KBM-7 (cell line): ENCODE measurements at places on chromosomes 11 and 22.

GRCh38 chr11:118628432-118628831, 21.0 kb downstream of the PHLDB1 start:
- no peak for DNase-seq

DNA sequence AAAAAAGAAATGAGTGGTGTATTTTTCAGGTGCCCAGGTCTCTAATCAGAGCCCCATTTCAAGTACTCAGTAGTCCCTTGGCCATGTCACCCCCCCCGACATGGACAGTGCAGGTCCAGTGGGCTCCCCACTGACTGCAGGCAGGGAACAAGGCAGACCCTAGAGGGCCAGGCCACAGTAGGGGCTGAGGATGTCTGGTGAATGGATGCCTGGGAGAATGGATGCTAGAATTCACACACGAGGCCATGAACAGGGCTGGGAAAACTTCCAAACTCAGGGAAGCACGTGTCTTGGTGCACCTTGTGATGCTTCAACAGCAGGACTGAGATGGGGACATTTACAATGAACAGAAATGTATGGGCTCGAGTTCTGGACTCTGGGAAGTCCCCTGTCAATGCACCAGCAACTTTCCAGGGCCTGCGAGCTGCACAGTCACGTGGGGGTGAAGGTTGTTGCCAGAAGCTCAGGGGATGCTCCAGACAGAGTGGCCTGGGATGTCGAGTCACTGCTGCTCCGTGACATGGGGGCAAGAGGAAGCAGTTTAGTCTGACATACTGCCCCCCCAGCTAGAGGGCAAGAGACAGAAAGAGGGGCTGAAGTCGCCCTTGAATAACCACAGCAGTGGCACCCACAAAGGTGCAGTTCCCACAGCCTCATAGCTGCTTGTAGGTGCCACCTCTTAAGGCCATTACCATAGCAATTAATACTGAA, 3.1 kb downstream of the APOBEC3G start:
- no peak for DNase-seq

- DNase-seq, result no peak
Observed at GRCh38 chr11:27120211-27120610, 79.6 kb downstream of the BBOX1 start.

- peak; percentile 40 for DNase-seq
Observed at GRCh38 chr11:129846508-129847335, 31.1 kb downstream of the TMEM45B start.

DNA sequence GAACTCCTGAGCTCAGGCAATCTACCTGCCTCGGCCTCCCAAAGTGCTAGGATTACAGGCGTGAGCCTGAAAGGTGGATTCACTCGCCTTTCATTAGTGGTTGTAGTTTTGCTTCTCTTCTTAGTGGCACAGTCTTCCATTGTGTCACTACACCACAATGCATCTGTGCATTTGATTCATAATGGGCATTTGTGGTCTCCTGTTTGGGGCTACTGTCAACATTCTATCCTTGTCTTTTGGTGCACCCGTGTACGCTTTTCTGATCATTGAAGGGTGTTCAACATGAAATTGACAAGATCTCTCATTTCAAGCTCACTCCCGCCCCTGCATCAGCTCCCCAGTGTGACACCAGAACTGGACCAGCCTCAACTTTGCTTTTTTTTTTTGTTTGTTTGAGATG, 2.0 kb upstream of the SYT12 start:
- DNase-seq, result no peak

- no peak for DNase-seq
Observed at GRCh38 chr11:128550261-128550821, 37.0 kb downstream of the ETS1 start.

- no peak for DNase-seq
Observed at GRCh38 chr22:49228431-49229037, 599.1 kb downstream of the BRD1 start.

DNA sequence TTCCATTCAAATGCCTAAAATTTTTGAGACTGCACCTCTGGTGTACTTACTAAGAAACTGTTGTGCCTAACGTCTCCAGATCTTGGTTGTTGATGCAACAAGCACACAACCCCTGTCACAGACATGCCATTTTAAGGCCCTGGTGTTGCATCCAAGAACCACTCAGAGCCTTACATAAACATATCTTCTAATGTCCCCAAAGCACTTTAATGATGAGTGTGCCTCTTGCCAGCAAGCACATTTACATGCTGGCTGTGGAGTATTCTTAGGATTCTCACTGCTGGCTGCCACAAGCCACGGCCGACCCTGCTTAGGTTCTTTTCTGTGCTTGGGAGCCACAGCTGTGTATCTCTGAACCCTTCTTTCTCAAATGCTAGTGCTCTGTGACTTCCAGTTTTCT, 201.4 kb downstream of the ADAMTS15 start:
- no peak for DNase-seq

- no peak for DNase-seq
Observed at GRCh38 chr11:62133328-62134065, 9.7 kb downstream of the INCENP start.

DNA sequence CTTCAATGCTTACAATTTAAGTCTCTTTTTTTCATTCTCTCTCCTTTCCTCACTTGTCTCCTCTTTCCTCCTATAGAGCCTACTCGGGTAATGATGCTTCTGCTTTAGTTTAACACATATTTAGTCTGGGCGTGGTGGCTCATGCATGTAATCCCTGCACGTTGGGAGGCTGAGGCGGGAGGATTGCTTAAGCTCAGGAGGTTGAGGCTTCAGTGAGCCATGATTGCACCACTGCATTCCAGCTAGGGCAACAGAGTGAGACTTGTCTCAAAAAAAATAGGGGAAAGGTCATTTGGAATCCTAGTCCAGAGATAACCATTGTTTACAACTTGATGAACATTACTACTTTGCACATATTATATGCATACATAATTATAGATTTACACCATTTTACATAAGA, 1.4 kb upstream of the CCT8L2 start:
- no peak for DNase-seq

- DNase-seq, result no peak
Observed at GRCh38 chr11:64102005-64102738, 63.7 kb downstream of the MACROD1 start.

GRCh38 chr22:45105281-45105702, 58.4 kb upstream of the NUP50 start:
- DNase-seq, result no peak

GRCh38 chr22:39300186-39300830, 19.1 kb downstream of the RPL3 start:
- peak; percentile 77 for DNase-seq

DNA sequence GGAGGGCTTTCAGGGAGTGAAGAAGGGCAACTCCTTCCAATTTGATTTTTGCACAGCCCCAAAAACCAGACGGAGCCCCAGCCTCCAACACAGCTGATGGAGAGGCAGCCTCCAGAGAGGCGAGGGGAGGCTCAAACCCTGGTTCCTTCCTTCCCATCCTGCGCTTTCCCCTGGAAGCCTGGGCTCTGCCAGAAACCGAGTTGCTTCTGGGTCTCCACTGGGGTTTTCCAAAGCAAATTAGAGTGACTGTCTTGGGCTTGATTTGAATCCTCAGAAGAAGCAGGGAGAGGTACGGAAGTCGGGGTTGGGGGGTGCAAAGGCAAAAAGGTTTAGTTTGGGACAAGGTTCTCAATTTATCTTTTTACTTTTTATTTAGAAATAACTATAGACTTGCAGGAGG, 129.2 kb downstream of the MPPED1 start:
- DNase-seq, result no peak

- no peak for DNase-seq
Observed at GRCh38 chr22:23070418-23071229, at the start of gene GNAZ. Gene GNAZ, plus strand, starts transcription at chr22:23070519. Its CDS starts 25,177 bp downstream, at chr22:23095696.

GRCh38 chr22:18068381-18068988, 9.3 kb upstream of the PEX26 start:
- DNase-seq, result no peak

GRCh38 chr11:31114442-31114841, 255.1 kb downstream of the DCDC1 start:
- DNase-seq, result no peak

- no peak for DNase-seq
Observed at GRCh38 chr11:47324520-47324919, 28.0 kb downstream of the MYBPC3 start.

- no peak for DNase-seq
Observed at GRCh38 chr11:112656772-112657428, 304.3 kb upstream of the NCAM1 start.

- no peak for DNase-seq
Observed at GRCh38 chr11:100273066-100273815, 413.8 kb upstream of the ARHGAP42 start.

DNA sequence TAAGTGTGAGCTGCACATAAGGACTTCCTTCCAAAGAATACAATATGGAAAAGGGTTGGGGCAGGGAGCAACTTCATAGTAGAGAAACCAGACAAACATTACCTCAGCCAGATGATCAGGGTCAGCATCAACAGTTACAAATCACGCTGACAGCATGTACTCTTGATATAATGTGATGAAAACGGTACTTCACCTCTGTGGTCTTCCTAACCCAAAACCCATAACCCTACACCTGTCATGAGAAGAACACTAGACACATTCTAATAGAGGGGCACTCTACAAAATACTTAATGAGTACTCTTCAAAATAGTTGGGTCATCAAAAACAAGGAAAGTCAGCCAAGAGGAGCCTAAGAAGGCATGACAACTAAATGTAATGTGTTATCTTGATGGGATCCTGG, 43.9 kb downstream of the RRAS2 start:
- DNase-seq, result no peak

GRCh38 chr11:69204941-69205742, 49.4 kb downstream of the SMIM38 start:
- DNase-seq, result no peak

DNA sequence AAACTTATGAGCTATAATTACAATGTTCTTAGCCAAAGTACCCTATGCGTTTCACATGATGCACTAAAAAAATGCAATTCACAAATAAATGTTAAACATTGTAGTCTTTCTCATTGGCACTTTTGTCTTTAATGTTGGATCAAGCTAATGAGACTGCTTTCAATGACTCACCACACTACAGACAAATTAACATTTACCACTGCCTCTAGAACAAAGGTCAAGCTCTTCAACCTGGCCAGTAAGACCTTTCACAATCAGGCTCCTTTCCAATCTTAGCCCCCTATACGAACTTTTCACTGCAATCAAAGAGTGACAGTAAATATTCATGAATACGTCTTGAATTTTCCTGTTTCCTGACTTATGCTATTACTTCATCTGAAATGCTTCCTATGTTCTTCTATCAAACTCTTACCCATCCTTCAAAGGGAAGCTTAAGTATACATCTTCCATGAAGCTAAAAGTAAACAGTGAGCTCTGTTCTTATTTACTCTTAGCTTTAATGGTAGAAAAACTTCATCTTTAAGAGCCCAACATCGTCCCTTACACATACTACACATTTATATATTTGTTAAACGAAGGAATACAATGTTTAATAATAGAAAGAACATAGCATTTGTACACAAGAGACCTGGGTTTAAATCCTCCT, 326.6 kb upstream of the PITPNB start:
- DNase-seq, result no peak

GRCh38 chr11:31874631-31875191, 63.6 kb upstream of the PAX6 start:
- DNase-seq, result no peak

DNA sequence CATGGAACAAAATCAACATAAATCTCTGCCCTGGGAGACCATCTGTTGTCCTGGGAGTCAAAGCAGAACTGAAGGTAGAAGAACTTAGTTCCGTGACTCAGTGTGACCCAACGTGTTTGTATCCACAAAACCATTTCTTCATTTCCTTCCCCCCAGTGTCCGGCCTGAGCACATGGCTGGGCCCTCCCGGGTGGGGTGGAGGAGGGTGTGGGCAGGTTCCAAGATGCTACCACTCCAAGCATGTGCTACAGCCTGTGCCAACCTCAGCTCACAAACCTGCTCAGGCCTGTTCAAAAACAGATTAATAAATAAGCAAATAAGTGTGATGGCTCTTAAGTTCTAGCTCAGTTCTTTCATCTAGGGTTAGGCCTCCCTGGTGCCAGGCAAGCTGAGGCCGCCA, 55.3 kb downstream of the SHANK2 start:
- no peak for DNase-seq

GRCh38 chr22:38419121-38419857, 35.7 kb downstream of the KCNJ4 start:
- DNase-seq, result no peak

GRCh38 chr11:17145972-17146371, 61.8 kb downstream of the PIK3C2A start:
- no peak for DNase-seq

GRCh38 chr11:86291466-86292262, 10.4 kb upstream of the HIKESHI start:
- DNase-seq, result peak; percentile 67

DNA sequence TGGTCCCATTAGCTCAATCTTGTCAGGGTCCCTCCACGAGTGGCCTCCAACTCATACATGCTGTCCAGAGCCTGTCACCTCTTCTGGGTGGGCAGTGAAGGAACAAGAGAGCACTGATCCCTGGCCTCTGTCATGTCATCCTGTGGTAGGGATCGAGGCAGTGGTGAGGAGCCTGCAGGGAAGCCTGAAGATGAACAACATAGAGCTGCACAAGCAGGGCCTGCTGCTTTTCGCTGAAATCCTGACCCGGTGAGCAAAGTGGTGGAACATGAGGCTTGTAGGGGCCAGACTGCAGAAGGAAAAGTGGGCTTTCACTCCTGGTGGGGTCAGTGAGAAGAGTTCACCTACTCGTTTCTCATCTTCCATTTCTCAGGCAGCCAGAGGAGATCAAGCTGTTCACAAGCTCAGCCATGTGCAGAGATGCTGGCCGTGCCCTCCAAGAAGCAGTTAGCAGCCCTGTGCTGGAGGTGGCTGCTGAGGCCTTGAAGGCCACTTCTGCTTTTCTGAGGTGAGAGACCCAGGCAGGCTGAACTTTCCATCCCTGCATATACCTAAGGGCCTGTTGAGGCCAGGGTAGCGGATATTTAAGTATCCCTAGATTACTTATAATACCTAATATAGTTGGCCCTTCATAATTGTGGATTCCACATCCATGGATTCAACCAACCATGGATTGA, 32.9 kb downstream of the MEI1 start:
- DNase-seq, result no peak

DNA sequence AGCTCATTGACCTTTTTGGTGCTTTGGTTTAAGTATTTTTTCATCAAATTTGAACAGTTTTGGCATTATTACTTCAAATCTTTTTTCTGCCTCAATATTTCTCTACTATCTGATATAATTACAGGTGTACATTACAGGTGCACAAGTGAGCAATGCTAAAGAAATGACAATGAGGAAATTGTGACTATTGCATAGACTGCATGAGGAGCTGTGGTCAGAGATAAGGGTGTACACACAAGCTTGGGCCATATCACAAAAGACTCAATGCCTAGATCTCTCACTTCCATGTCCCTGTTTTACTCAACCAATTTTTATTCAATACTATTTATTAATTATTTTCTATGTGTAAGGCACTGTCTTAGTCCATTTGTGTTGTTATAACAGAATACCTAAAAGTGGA, 251.0 kb upstream of the UBASH3B start:
- DNase-seq, result no peak

DNA sequence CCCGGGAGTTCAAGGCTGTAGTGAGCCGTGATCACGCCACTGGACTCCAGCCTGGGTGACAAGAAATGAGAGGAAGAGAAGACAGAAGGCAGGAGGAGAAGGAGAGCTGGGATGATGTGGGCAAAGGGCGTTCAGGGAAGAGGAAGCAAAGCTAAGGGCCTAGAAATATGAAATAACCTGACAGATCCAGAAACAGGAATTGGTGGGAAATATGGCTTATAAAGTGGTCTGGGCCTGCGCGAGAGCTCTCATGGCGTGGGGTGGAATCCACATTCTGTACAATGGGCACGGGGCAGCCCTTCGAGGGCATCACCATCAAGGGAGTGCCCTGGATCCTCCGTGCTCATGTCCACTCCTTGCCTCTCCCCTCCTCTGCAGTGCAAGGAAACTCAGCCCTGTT, 46.8 kb upstream of the RASSF10 start:
- DNase-seq, result no peak
